ENCODE measurements at places on chromosomes 4 and X. TPM values are rescaled to one million over a fixed set of nuclear protein-coding genes. Genes with fewer than 3 reads are reported as not detected.

The RIPPLY1 gene
- not detected for total RNA-seq

DNA sequence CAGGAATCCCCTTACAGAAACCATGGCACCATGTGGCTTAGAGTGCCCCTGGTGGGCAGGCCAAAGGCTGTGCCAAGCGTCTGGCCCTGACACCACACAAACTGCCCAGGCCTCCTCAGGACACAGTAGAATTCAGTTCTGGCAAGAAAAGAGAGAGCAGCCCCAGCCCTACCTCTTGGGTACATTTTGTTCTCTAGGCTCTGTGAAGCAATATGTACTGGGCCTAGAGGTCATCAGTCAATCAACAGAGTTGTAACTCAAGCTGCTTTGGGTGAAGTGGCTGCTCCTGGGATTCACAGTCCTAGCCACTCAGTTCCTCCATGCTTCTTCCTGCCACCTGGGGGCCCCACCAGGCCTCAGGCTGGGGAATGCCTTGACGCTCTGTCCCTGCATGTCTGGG, 158.1 kb upstream of the MAMLD1 start:
- no peak for DNase-seq

DNA sequence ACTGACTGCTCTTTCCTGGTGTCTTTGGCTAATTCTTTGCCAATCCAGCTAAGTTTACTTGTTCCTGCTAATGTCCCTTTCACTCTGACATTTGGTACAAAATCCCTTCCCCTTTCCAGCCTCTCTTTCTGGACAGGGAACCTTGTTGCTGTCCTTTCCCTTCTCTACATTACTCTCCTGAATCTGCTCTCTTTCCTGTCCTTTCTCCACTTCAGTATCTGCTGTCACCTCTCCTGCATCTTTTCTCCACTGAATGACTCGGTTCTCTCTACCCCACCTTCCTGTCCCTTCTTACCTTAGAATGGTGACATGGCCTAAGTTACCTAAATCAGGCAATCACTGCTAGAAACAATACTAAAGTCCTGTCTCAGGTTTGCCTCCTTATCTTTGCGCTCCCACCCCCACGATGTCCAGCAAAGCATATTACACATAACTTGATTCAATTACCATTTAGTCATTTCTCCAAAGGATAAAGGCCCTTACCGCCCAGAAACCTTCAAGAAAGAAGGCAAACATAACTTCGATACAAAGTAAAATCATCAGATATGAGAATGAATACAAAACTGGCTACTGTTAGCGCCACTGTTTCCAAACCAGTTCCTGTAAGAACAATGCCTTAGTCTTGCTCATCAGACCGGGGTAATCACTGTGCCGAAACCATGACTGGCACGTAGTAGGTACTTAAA, 890 bp downstream of the BOD1L1 start:
- DNase-seq = peak; percentile 25

- DNase-seq = no peak
These were observed 239.2 kb upstream of the GRID2 start for GRCh38 chr4:92064574-92064973.

GRCh38 chr4:65007841-65008439, 598.7 kb upstream of the TECRL start:
- peak; percentile 23 for DNase-seq

DNA sequence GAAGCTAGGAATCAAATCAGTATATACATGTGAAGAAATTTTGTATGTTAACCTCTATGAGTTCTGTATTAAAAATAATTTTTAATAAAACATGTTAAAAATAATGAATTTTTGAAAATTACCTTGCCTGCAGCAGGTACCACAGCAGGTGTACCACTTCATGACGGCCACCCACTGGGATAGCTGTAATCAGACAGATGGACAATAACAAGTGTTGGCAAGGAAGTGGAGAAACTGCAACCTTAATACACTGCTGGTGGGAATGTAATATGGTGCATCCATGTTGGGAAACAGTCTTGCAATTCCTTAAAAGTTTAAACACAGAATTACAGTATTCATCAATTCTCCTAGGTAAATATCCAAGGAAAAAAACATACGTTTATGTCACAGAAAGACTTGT, 209.5 kb downstream of the RELL1 start:
- no peak for DNase-seq

DNA sequence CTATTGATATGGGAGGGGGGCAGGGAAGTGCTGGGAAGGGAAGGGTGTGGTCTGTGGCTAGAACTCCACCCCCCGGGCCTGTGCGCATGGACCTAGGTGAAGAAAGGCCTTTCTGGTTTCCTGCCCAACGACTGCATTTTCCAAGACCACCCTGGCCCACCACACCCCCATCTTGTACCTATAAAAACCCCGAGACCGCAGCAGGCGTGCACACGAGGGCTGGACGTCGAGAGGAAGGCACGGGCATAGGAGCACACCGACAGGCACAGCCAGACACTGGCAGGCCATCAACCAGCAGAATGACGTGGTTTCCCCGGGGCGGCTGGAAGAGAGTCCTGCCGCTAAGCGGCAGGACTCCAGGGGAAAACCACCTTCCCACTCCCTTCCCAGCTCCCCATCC, 981.1 kb downstream of the PCDH7 start:
- DNase-seq = no peak

The KIF4A gene
- 18.8 TPM for total RNA-seq

The UBE2K gene
- total RNA-seq = 105 TPM

The CT45A3 gene
- total RNA-seq = not detected

The GABRA4 gene
- not detected for total RNA-seq

DNA sequence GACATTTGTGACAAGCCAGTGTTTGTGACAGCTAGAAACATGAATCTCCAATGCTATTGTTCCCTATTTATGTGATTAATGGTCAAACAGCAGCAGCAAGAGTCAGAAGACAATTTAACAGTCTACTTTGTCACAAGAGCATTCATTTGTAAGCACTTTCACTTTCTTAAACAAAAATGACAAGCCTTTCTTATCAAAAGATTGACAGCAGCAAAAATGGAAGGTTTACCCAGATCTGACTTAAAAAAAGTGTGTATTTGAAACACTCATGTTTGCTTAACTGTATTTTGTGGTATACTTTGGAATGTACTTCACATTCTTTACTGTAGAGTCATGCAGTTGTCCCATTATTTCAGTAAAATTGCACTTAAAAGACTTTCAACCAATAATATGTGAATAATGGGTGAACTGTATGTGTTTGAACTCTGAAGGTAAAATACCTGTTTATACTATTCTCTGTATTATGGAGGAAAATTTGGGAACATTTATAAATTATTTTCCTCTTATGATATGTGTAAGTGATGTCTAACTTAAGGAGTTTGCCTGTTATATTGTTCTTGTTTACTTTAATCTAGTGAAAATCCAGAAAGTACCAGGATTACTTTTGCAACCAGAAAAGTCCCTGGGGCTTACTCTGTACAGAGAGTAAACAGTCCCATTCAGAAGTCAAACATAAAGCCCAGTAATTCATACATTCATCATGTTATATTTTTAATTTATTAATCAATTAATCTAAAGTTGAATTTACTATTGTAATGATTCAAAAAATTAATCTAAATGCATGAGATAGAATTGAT, 314.9 kb upstream of the TRAM1L1 start:
- DNase-seq = peak; percentile 60

DNA sequence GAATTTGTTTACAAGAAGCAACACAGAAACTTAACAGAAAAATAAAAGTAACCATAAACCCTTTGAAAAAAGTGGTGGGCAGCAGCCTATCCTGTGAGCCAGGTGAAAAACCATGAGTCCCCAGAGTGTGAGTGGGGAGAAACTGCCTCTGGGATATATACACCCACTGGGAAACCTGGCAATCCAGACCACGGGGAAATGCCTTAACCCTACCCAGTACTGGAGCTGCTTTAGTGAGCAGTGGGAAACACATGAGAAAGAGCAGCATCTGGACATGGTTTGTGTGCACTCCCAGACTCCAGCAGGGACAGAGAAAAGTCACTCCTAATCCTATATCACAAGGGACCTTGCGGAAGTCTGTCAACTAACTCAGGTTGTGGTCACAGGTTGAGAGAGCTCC, 39.4 kb downstream of the UGT2A2 start:
- DNase-seq = no peak

- DNase-seq = no peak
These were observed 24.9 kb upstream of the RNF150 start for GRCh38 chr4:141158219-141158618.

DNA sequence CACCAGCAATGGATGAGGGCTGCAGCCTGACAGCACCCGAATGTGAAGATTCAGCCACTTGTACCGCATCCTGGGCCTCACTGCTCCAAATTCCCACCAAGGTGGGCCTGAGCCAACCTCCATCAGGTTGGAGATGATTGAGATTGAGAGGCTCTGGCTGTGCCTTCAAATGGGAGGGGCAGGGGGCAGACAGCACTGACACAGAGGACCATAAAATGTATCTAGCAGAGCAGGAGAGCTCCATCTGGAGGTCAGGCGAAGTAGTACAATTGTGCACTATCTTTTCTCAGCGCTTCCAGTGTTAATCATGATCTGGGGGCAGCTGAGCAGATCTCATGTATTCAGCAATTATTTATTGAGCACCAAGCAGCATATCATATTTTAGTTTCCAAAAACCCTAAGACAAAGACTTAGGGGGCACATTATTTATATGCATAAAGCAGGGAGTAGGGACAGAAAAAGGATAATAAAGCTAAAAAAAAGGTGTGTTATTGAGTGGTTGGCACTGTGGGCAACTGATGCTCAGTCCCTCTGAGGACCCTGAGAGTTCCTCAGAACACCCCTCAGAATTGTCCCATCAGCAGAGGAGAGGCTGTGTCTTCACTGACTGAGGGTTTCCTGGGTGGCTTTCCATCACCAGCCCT, 31.6 kb upstream of the C1QTNF7 start:
- peak; percentile 29 for DNase-seq

DNA sequence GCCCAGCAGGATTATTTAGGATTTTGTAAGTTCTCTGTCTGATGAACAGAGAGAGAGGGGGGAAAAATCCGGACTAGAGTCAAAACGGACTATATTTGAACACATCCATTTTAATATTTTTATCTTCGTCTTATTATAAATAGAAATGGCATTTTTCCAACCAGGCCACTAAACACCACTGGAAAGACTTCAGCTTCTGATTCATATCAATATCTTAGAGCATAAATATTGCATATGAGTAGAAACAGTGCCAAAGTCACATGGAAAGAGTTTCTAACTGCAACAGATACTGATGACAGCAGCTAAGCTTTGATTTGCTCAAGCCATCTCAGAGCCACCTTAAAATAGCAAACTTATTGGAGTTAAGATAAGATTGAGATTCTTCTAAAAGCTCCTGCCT, 456 bp downstream of the PPARGC1A start:
- DNase-seq = peak; percentile 2

DNA sequence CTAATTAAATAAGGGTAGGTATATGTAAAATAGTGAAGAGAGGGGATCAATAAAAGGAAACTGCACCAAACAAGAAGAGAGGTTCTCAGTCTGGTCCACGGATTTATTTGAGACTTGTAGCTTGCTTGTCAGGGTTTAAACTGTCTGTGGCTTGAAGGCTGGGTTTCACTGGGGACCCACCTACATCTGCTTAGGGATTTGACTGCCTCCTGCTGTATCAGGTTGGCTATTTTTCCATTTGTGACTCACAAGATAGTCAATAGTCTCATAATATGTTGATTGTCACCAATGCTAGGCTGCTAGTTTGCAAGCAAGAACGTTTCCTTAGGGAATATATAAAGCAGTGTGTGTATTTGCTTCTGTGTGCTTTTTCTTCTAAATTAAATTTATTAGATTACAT, 1950.7 kb upstream of the IGFBP7 start:
- DNase-seq = no peak

GRCh38 chr4:142098900-142099545, 462.6 kb downstream of the IL15 start:
- no peak for DNase-seq

The STATH gene
- not detected for total RNA-seq

DNA sequence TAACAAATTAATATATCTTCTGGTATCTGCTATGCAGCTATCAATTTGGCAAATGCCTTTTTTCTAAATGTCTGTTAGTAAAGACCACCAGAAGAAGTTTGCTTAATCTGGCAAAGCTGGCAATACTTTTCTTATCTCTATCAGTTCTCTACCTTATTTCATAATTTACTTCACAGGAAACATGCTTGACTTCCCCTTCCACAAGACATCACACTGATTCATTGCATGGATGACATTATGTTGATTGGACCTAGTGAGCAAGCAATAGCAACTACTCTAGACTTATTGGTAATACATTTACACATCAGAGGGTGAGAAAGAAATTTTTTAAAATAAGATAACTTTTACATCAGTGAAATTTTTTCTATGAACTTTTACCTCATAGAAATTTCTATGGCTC, 66.0 kb upstream of the RLIM start:
- DNase-seq = no peak

- DNase-seq = peak; percentile 28
These were observed 57.2 kb downstream of the IRF2 start for GRCh38 chr4:184416913-184417734.

The CT83 gene
- total RNA-seq = not detected

GRCh38 chr4:25367004-25367621, 9.9 kb upstream of the ANAPC4 start:
- peak; percentile 9 for DNase-seq

- DNase-seq = no peak
These were observed 54.4 kb upstream of the LCORL start for GRCh38 chr4:18075823-18076433.

The IGSF1 gene
- total RNA-seq = not detected

DNA sequence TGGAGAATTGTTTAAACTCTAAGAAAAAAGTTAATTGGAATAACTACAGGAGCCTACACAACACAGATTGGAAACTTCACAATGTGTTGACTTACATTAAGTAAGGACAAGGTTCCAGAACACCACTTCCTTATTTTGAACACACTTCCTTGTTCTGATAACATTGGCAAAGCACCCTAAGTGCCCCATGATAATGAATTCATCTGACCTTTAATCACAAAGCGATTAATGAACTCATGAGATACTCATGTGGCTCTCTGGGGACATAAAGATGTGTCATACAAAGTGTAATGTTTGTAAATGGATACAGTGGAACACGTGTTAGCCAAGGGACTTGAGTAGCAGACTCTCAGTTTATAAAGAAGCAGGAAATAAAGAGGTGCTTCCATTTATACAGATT, 69.0 kb upstream of the ATOH1 start:
- DNase-seq = no peak

The YIPF7 gene
- total RNA-seq = not detected

DNA sequence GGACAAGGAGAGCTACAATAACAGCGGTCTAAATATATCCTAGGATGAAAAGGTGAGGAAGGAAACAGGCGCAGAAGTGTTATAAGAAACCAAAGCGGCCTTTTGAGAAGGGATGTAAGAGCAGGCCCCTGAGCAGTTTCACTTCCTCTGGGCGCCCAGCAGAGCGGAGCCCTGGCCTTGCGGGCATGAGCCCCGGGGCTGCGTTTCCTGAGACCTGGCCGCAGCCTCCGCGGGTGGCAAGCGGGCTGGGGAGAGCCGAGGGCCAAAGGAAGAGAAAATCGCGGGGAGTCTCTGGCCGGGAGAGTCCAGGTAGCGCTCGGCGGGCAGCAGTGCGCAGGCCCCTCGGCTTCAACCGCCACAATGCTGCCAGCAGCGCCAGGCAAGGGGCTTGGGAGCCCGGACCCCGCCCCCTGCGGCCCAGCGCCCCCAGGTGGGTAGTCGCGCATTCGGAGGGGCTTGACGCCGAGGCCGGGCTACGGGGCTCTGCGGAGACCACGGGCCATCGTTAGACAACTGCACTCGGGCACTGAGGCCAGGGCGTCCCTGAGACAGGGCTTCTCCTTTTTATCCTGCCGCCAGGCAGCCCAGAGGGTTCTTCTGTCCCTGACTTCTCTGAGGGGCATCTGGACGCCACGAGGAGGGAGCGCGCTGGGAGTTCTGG, at the start of gene BANK1:
BANK1 (plus strand) TSS at position 210 of the 661 bp plus-strand sequence; CDS start at position 361, 151 bp downstream.
- DNase-seq = peak; percentile 9

All from mammary epithelial cell (primary cell).